CD4-positive, alpha-beta T cell treated with Interleukin-17A for 4 hours (primary cell): ENCODE measurements at places on chromosomes 6 and 20.

DNA sequence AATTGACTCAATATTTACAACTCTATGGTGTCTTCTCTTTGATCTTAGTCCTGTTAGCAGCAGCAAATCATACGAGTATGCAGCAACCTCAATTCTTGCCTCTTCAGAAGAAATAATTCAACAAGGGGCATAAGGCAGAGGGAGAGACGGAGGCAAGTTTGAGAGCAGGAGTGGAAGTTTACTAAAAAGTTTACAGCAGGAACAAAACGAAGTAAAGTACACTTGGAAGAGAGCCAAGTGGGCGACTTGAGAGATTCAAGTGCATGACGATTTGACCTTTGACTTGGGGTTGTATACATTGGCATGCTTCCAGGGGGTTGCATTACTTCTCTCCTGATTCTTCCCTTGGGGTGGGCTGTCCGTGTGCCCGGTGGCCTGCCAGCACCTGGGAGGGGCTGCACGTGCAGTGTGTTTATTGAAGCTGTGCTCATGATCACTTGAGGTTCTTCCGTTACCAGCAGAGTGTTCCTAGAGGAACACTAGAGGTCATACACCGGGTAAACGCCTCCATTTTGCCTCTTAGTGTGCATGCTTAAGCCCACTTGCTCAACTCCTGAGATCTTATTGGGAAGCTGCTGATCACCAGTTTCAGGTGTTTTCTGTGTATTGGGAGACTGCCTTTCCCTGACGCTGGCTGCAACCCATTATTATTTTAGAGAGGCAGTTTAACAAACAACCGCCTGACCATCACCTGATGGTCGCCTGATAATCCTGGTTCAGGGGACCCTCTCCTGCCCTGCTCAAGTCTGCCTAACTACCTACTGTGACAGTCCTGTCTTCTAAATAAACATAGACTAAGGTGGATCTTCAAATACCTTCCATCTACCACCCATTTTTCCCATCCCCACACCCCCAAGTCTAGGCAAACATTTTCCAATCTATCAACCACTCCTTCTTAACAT is 172.4 kb upstream of the MYLIP start:
- DNase-seq: no peak

GRCh38 chr6:69937402-69938136 is 71.2 kb downstream of the COL19A1 start:
- DNase-seq: no peak

DNA sequence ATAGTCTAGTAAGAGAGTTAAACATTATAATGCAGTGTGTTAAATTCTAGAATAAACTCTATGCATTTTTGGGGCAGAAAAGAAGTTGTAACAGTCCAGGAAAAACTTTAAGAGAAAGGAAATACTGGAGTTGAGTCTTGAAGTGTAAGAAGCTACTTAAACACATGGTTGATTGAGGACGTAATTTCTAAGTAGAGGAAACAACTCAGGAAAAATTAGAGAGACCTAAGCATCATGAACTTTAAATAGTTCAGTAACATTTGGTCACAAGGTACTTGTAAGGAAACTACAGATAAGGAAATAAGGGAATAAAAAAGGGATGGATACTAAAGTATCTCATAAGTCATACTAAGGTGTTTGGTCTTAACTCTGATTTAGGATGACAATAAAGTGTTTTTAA is 4.7 kb upstream of the TRDN start:
- no peak for DNase-seq

GRCh38 chr6:155089746-155090145 is 94.6 kb downstream of the TIAM2 start:
- DNase-seq: no peak

DNA sequence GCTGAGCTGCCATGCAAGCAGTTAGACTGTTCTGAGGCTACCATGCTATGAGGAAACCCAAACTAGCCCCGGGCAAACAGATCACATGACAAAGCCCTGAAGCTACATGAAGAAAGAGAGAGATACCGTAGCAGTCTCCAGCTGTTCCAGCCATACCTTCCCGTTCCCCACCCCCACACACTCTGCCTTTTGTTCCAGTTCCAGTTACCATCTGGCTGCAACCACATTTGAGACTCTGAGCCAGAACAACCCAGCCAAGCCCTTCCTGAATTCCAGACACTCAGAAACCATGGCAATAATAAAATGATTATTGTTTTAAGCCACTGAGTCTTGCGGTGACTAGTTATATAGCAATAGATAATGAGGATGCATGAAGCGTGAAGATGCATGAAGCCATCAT is 28.3 kb downstream of the RIN2 start:
- DNase-seq: no peak

DNA sequence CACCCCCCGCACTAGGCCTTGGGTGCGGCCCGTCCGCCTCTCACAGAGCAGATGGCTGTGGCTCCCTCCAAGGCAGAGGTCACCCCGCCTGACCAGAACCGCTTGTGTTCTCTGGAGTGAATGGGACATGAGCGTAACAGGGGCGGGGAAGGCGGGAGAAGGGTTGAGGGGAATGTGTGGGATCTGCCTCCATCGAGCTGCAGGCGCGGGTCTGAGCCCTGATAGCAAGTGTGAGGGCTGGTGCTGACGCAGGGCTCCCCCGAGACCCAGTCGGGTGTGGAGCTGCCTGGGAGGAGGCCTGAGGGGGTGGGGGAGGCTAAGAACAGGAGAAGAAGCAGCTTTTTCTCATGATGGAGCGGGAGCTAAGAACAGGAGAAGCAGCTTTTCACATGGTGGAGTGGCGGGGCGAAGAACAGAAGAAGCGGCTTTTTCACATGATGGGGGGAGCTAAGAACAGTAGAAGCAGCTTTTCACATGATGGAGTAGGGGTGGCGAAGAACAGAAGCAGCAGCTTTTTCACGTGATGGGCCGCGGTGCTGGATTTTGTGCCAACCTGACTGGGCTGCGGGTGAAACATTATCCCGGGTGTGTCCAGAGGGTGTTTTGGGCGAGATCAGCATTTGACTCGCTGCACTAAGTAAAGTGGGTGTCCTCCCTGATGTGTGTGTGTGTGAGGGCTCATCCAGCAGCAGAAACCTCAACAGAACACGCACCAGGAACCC is 169.3 kb downstream of the TTLL2 start:
- DNase-seq: no peak

DNA sequence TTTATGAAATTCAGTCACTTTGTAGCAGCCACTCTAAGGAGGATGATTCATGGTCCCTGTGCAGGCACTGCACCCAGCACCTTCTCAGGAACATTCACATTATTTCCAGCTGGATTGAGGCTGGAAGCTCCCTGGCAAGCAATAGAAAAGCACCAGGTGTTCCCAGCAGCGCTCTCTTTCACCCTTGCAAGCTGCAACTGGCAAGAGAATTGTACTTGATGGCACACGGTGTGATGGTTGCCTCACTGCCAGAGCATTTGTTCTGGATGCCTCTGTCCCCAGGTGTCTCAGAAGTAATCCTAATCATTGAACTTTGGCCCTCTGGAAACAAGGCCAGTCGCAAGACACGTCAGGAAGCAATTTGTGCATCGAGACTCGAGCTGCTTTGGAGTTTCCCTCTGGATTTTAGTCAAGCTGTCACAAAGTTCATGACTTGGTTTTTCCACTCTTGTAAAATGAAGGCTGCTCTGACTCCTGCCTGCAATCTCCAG is 24.9 kb upstream of the PHACTR2 start:
- no peak for DNase-seq

DNA sequence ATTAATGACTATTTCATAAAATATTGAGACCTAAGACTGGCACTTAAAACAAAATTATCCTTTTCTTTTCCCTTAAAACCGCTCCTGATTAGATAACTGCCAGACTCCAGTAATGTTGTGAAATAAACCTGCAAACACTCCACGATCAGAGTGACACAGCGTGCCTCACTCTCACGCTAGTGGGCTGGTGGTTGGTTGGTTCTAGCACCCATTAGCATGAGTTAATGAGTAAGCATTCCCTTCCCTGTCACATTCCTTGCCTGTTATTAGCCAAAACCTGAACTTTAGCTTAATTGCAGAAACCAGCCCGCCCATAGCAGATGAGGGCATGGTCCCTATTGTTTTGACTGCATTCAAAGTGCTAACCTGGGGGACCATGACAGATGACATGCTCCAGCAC is 193.4 kb downstream of the CD83 start:
- no peak for DNase-seq

DNA sequence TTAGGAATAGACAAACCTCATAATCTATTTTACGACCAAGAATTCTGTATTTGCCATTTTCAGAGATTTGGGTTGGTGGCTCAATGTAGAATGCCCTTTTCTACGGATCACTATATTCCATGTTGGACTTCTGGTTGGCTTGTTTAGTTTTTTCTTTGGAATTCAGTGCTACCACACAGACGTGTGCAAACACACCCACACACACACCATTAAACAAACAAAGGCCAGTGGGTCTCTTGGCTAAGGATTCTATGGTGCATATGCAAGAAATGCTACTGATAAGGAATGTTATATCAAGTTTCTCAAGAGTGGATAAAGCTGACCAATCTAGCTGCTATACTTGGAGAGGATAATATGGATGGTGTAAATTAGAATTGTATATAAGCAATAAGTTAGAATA is 8.0 kb downstream of the ABT1 start:
- no peak for DNase-seq

GRCh38 chr6:69038841-69039240 is 403.8 kb downstream of the ADGRB3 start:
- DNase-seq: no peak

DNA sequence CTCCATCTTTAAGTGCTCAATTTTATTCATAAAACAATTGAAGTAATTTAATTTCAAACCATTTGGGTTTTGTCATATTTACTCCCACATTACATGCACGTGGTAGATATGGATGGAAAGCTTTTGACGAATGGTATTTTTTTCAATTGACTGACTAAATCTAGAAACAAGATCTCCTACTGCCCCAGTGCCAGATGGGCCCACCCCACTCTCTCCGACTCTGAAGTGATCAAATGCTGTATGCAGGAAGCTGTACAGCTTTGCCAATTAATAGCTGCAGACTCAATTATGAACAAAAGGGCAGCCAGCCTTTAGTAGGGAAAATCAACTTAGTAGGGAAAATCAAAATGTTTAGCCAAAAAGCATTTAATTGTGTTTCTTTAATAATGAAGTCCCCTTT is 46.2 kb downstream of the PACRG start:
- DNase-seq: no peak

DNA sequence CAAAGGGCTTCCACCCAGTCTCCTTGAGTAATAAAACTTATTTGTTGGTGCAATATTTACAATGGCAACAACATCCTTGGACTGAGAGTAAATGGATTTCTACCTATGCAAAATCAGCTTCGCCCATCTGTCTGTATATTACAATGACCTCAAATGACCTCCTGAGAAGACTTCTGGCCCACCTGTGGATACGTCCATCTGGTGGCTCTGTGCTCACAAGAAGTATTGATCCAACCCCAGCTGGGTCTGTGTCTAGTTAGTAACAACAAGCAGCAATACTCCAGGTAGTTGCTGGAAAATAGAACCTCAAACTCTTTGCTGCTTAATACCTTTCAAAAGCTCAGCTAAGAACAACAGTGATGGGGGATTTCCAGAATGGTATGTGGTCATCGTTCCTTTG is 34.7 kb upstream of the GSTA4 start:
- DNase-seq: no peak

- no peak for DNase-seq
Measured at GRCh38 chr6:35051396-35051795, 89.7 kb downstream of the TCP11 start.

DNA sequence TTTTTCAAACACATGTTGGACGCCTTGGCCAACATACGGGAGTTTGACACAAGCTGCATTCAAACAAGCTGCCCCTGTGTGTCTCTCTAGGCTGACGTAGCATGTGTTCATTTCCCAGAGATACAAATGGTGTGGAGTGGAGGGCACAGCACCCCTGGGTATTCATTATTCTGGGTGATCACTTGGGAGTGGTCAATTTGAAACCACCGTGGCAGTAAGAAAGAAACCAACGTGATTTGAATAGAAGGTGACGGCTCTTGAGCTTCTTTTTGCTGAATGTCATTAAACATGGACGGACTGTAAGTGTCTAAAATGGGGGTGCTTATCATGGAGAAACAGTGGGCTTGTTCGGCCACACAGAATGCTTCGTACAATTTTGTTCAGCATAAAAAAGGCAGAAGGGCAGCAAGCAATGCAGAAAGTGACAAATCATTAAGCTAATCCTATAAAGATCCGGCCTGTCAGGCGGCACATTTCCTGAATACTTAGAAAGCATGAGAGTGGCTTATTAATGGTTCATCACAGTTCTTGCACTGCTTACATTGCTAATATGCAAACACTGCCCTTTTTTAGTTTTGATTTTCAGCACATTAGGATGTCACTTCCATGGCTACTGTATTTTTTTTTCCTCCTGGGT is 1261.9 kb upstream of the CITED2 start:
- no peak for DNase-seq

GRCh38 chr20:57392512-57393271 is 1.5 kb downstream of the RBM38 start:
- peak; percentile 86 for DNase-seq

GRCh38 chr6:113763876-113764275 is 93.3 kb upstream of the MARCKS start:
- DNase-seq: no peak

- no peak for DNase-seq
Measured at GRCh38 chr6:17431581-17431980, 38.2 kb downstream of the CAP2 start.

DNA sequence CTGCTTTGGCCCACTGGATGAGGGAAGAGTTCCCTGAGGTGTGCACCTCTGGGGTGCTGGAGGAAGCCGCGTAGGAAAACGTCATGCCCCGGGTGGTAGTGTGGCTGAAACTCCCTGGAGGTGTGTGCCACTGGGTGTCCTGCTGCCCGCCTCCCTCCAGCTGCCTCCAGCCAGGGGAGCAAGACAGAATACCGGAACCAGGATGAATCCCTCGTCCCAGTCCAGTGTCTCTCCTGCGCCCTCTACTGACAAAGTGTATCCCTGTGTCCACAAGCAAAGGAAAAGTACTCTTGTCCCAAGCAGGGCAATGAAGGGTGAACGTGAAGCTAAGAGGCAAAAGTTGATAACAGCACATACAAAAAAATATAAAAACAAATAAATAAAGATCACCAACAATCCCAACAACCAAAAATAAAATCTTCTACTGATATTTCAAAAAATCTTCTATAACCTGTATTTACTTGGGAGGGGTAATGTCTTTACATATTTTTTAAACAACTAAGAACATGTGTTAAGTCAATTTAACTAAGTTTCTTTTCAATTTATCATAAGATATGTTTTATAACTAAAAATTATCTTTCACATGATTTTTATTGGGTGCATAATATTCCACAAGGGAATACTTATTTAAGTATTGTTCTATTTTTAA is 437.6 kb downstream of the MAFB start:
- DNase-seq: no peak

DNA sequence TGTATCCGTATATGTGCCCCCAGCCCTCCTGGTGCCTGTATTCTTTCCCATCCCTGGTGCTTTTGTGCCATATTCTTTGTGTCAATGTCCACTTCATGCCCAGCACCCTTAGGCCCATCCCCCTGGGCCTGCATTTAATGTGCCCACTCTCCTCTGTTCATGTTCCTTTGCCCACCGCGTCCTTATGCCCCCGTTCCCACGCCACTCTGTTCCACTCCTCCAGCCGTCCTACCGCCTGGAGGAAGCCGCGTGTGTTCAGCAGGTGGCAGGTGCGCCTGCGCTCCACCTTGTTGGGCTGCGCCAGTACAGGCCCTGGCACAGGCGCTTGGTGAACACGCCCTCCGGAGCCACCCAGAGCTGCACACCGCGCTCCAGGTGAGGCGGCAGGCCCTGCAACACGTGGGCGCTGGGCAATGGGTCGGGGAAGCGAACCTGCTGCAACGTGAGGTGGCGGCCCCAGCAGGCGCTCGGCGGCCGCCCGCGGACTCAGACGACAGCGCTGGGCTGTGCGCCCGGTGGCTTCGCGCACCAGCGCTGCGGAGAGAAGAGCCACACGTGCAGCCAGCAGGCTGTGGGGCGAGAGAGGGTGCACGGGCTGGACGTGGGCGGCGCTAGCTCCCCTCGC is 4.0 kb upstream of the FOXS1 start:
- DNase-seq: no peak
